Cortex of kidney (tissue), 1 donor: ENCODE measurements at places on chromosomes 5 and 9.

- no peak for DNase-seq
These were observed 113.8 kb downstream of the MED27 start for GRCh38 chr9:131965841-131966240.

DNA sequence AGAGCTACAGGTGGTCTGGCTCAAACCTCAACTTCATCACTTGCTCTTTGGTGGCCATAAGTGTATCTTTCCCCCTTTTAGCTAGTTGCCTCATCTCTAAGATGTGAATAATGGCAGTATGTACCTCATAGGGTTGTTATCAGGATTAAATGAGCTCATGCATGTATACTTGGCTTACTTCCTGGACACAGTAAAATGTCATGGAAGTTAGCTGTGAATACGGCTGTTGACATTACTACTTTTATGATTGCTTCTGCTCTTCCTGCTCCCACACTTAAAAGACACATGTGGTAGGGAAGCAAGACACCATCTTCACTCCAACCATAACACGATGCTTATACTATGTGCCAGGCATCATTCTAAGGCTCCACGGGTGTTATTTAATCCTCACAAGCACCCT, 114.5 kb upstream of the GPR151 start:
- DNase-seq = no peak

DNA sequence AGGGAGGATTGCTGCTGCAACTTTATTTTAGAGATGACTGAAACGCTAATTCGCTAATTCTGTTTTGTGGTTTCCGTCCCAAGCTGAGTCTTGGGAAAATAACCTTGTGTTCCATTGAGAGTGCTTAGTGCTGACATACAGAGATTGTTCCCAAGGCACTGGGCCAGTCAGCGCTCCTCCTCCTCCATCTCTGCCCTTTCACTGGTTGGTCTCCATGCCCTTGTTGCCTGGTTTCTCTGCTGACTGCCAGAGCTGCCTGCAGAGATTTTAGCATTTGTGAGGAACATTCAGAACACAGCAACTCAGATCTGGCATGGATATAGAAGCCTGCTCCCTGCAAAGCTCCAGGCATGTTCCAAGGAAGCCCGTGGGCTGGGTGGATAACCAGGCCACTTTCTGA, 126.0 kb upstream of the IRX2 start:
- DNase-seq = no peak

DNA sequence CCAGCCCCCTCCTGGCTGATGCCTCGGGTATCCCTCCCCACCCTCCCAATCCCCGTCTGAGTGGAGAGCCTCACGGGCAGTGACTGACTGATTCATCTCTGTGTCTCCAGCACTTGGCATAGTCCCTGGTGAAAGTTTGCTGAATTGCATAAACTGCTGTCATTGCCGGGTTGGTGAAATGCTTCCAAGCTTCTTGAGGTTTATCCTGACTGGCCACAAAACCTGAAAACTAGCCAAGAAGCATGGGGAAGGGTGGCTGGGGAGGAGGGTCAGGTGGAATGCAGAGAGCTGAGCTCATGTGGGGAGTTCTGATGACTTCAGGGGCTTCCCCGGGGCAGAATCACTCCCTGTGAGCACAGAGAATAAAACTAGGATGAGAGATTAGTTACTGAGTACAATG, 56.9 kb upstream of the GGTA1 start:
- DNase-seq = no peak

GRCh38 chr9:91098203-91098850, 263.4 kb downstream of the AUH start:
- no peak for DNase-seq

- no peak for DNase-seq
These were observed at the start of gene ITGA2 for GRCh38 chr5:52989025-52989780. ITGA2 (plus strand) TSS chr5:52989352; CDS start chr5:52989469, 117 bp downstream.

DNA sequence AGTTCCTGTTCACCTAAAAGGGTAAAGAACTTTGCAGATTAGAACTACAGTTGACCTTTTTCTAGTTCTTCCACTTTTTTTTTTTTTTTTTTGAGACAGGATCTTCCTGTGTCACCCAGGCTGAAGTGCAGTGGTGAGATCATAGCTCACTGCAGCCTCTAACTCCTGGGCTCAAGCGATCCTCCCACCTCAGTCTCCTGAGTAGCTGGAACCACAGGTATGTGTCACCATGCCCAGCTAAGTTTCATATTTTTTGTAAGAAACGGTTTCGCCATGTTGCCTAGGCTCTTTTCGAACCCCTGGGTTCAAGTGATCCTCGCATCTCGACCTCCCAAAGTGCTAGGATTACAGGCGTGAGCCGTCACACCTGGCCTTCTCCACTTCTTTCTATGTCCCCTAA, 39.7 kb upstream of the TNFAIP8 start:
- no peak for DNase-seq

GRCh38 chr9:5554254-5554653, 43.9 kb downstream of the PDCD1LG2 start:
- no peak for DNase-seq

DNA sequence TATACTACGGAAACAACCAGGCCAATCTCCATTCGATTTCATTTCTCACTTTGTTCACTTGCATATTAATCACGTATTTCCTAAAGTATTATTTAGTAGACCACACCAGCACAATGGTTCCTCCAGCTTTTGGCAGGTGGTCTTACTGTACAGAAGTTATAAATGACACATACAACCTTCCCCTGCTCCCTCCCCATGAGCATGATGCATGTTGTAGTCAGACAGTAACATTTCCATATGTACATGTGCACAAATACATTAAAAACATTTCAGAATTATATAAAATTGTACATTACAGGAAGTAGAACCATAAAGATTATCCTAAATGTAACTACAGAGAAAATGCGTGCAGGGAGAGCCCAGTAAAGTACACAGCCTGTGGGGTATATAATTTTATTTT, 17.0 kb downstream of the SRP19 start:
- DNase-seq = no peak

- no peak for DNase-seq
These were observed 2.1 kb upstream of the SH3RF2 start for GRCh38 chr5:145934276-145934675.

GRCh38 chr5:113099822-113100221, 123.2 kb downstream of the DCP2 start:
- DNase-seq = no peak

DNA sequence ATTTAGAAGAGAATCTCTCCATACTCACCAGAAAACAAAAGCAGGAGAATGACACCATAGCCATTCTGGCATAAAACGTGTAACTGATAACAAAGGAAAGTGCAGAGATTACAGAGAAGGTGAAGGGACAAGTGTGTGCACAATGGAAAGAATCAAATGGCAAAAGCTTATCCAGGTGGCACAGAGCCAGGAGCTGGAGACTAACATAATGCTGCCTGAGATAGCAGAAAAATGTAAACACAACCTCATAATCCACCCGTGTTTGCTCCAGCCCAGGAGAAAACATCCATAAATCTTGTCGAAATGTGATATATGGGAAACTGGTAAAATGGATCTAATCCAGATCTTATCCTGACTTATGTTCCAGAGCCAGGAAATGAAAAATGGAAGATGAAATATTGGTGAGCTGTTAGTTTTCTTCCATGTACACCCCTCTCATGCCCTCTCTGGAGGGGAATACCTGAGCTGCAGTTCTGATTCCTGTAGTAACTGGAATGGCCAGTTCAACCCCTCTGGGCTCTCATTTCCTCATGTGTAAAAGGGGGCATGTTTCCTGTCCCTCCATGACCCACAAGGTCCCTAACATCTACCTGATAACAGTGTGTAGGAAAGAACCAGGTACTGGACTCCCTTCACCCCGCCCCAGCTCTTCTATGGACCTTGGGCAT, 212.3 kb upstream of the DAPK1 start:
- DNase-seq = no peak

DNA sequence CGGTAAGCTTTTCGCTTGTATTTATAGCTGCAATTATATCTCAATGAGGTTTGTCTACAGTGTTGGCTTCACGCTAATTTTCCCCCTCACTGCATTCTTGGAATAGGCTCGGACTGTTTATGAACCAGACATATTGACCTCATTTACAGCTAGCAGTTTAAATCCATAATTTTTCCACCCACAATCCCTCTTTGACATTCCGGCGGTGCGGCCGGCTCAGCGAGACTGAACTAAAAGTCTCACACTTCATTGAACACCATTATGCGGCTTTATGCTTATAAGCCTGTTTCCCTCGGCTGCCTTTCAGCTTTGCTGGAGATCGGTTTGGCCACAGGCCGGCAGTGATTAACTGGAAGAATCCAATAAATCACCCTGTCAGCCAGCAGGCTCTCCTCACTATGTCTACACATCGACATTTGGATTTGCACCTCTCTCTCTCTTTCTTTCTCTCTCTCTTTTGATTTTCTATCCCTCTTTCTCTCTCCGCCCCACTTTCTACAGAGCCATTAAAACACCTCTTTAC, 315.0 kb upstream of the TLE4 start:
- no peak for DNase-seq

DNA sequence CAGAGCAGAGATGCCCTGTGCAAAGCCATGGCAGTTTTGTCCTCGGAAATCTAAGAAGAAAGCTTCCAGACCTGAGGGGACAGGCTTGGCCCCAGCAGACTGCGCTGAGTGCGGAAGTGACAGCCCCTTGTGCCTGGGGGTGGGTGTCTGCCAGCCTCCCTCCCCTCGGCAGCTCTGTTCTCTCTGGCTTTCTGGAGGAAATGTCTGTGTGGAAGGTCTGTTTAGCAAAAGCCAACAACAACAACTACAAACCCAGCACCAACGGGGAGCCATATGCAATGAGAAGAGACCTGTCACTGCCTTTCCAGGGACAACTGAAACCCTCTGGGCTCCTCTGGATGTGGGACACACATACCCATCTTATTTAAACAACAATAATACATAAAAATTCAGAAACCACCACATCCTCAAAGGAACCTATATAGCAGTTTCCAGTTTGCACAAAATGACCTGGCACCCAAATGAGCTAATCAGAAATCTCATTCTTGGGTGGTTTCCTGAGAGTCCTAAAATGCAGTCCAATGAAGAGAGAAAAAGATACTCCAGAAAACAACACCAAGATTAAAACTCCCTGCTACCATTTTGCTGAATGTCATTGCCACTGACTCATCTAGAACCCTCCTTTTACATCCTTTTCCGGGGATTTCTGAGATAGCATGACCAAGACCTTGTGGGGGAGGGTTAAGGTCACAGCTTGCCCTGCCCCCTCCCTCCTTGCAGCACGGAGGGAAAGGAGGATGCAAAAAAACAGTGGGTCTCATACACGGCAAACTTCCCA, 97.7 kb downstream of the AK8 start:
- DNase-seq = no peak

DNA sequence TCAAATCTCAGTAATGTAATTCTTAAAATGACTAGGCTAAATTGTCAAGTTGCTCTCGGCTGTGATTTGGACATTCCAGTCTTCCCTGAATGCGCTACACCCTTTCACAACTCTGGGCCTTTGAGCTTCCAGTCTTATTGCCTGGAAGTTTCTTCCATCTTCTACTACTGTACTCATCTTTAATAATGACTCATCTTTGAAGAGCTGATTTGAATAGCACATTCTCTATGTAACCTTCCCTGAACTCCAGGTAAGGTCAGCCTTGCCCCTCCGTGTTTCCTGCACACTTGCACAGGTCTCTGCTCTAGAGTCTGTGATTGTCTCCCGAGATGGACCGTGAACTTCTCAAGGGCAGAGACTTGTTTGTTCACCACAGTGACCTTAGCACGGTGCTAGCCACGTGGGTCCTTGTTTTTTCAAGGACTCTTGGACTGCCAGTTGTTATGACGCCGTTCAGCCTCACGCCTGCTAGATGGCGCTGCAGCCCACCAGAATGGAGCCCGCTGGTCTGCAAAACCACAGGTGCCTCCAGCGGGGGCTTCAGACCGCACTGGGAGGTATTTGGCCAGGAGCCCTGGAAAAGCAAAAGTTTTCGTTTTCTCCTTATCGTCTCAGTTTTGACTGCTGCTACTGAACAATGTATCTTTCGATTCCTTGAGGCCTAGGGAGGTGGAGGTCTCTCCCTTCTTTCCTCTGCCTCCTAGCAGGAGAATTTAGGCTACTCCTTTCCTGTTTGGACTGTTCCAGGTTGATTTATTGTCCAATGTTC, 44.4 kb downstream of the SEC61B start:
- no peak for DNase-seq

DNA sequence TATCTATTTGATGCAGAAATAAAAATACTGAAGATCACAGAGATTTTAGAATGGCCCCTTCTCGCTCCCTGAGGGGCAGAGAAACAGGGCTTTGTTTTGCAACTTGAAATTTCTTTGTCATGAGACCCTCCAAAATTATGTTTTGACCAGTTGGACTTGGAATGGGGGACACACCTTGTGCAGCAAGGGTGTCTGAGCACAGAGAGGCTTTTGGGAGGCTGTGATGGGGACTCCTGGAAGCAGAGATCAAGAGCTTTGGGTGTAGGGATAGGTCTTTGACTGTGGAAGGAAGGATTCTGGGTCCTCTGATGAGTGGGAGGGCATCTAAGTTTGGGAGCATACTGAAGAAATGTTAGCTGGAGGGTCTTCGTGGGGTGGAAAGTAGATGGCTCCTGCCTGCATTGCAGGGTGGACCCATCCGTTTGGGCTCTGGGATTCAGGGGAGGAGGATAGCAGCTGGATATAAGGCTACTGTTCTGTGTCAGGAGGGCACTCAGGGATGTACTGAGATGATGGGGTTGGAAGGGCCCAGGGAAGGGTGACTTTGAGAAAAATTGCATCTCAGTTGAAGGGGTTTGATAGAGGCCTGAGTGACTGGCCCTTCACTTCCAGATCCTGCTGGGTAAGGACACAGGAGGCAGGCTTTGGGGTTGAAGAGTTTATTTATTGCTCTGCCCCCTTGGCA, 1.8 kb upstream of the MYORG start:
- no peak for DNase-seq

- DNase-seq = no peak
These were observed 228.0 kb downstream of the DCP2 start for GRCh38 chr5:113204525-113205161.

GRCh38 chr5:75951716-75952115, 131.5 kb upstream of the SV2C start:
- DNase-seq = no peak

DNA sequence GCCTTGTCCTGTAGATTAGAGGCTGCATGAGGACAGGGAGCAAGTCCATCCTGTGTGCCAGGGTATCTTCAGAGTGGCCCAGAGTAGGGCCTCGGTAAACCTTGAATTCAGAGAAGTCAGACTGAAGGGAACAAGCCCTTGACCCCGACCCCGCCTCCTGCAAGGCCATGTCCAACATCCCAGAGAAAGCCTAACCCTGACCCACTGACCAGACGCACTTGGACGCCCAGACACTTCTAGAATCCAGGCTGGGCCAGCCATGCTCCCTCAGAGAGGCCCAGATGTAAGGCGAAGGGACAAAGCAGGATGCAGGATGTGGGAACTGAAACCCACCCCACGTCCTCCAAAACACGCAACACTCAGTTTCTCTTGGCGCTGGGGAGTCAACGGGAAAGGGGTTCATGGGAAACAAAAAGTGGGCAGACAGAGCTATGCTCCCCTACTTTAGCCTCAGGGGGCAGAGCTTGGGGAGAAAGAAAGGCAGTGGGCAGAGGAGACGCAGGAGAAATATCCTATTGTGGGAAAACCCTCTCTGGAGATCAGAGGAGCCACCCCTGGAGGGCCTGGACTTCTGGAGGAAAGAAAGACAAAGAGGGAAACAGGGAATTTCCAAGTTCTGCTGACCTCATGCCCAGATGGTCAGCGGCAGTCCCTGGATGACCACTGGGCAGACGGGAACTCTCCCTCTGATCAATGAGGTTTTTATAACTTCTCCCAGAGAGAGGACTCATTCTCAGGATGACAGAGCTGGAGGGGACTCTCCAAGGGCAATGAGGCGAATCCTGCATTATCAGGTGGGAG, 13.0 kb downstream of the TNIP1 start:
- DNase-seq = no peak

GRCh38 chr5:139100825-139101224, 97.3 kb downstream of the SIL1 start:
- no peak for DNase-seq
